Stromal cell of bone marrow (primary cell): ENCODE measurements at places on chromosomes 11 and 22.

DNA sequence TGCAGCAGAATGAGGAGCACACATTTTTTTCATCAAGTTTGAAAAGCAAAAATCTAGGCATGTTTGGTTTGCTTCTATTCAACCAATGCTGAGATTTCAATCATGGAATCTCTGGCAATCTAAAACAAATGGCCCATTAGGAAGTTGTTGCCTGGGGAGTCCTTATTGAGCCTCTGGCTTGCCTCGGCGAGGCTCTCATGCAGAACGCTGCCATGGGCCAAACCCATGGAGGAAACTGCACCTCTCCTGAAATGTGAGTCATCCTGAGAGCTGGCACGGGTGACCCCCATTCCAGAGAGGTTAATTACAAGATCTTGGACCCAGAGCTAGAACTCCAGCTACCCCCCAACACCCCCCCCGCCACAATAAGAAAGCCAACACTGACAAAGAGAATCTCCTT is 80.7 kb downstream of the MN1 start:
- no peak for DNase-seq

GRCh38 chr11:8335186-8335585 is 71.5 kb upstream of the LMO1 start:
- no peak for DNase-seq

DNA sequence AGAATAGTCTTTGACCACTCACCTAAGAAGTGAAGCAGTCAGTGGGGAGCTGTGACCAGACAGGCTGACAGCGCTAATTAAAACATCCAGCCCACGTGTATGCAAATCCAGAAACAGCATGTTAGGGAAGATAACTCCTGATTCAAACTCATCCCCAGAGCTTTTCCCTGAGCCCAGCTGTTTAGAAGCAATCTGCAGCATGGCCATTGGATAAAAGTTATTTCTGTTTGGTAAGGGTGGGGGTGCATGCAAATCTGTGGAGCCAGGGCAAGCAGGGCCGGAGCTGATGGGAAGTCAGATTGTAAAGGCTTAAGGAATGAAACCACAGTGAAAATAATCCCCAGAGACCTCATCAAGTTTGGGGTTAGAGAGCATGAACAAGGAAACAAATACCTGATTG is 247.9 kb upstream of the KIRREL3 start:
- no peak for DNase-seq

DNA sequence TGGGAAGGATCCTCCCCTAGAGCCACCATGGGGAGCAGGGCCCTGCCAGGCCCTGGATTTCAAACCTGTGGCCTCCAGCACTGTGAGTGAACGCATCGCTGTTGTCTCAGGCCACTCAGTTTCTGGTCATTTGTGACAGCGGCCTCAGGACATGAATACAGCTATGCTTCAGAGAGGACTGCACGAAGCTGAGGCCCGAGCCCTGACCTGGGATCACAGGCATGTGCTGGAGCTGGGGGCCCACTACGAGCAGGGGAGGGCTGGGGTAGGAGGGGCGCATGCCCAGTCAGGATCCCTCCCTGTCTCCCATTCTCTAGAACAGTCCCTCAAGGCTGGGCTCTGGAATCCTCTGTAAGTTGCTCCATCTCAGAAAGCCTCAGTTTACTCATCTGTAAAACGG is 242.1 kb downstream of the CTTN start:
- no peak for DNase-seq

DNA sequence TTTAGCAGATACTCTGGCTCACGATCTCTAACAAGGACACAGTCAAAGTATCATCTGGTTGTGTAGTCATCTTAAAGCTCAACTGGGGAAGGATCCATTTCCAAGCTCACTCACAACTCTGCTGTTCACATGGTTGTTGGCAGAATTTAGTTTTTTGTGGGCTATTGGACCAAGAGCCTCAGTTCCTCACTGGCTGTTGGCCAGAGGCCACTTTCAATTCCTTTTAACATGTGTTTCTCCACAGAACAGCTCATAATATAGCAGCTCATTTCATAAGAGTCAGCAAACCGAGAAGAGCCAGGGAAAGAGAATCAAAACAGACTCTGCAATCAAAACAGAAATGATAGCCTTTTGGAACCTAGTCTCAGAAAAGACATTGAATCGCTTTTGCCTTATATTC is 22.6 kb downstream of the IZUMO1R start:
- DNase-seq, result no peak

DNA sequence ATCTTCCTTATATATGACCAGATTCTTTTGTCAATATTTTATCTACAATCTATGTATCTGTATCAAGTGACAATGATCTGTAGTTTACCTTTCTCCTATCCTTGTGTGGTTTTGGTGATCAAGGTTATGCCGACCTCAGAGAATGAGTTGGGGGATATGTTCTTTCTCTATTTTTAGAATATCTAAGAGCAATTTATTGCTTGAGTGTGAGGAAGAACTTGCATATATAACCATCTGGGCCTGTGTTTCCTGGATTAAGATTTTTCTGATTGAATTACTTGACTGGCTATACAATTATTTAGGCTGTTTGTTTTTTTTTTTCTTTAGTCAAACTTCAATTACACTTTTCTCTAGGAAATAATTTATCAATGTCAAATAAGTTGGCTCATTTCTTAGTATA is 14.0 kb upstream of the C22orf39 start:
- no peak for DNase-seq

- no peak for DNase-seq
These were observed 95.7 kb downstream of the TRMU start for GRCh38 chr22:46430961-46431838.

GRCh38 chr11:81644239-81644840 is 1089.3 kb downstream of the FAM181B start:
- DNase-seq, result peak; percentile 3

DNA sequence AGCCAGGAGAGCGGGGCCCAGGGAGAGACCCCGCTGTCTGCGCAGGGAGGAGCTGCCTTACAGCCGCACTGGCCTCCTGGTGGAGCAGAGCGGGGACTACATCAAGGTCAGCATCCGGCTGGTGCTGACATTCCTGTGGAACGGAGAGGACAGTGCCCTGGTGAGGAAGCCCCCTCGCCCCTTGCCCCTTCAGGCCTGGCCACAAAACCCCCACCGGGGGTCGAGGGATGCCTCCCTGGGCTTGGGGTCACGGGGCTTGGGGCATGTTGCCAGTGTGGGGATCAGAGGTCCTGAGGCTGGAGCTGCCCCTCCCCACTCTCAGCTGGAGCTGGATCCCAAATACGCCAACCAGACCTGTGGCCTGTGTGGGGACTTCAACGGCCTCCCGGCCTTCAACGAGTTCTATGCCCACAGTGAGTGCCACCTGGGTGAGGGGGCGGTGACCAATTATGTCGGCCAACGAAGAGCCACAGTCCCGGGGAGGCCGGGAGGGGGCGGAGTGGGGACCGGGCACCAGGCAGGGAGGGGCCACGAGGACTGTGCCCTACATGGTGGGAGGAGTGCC is 4.2 kb downstream of the MUC5B start:
- DNase-seq, result no peak

DNA sequence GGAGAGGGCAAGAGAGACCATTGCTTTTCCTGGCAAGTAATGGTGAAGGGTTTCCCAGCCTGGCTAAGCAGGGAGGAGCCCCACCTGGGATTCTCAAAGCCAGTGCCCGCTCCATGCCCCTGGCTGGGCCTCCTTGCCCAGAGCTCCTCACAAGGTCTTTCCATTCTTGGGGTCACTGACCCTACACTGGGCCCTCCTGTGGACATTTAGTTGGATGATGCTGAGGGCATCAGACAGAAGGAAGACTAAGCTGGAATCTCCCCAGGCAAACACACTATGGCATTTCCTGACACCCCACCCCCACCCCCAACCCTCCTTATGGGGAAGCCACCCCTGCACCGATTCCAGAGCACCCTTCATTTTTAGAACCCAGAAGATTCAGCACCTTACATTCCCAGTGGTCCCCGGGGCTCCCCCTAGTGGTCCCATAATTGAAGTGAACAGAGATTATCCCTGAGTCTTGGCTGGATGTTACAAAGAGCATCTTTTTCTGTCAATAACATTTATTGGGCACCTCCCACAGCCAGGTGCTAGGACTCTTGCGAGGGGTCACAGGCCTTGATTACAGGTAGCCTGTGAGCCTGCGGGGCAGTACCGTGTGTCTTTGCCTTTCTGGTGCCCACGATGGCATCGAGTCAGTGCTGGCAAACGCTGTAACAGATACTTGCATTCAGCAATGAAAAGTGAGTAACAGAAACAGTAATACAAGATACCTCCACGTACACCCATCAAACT is 548.5 kb downstream of the BUD13 start:
- peak; percentile 17 for DNase-seq

DNA sequence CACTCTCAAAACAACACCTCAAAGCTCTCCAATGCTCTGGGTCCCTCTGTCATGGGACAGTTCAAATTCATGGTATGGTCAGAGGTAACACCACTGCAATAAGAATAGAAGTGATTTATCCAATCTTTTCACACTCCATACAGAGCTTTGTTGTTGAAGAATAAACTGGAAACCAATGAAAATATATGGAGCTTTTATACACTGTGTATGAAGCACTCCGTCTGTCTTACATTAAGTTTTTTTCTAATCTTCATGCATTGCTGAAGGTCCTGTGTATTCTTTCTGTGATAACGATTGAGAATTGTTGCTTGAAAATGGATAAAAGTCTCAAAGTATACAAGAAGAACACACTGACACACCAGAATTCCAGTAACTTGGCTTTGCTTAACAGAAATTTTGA is 603.7 kb upstream of the LUZP2 start:
- DNase-seq, result no peak

DNA sequence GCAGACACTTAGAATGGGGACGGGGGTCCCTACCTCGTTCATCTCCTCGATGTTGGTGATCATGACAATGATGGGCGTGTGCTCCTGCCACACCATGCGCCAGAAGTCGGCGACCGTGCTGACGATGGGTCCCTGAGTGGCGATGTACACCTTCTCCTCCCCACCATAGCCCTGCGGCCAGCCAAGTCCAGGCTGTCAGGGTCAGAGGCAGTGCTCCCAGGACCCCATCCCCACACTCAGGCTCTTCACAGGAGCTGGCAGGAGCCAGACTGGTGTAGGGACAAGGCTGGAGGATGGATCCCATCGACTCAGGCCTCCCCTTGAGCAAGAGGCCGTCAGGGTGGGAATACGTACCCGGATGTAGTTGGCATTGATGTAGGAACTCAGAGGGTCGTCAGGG is 7.2 kb upstream of the IGSF22 start:
- DNase-seq, result no peak

- DNase-seq, result no peak
These were observed 160.8 kb downstream of the MSANTD4 start for GRCh38 chr11:105861225-105861624.

GRCh38 chr11:121300313-121300971 is 7.9 kb downstream of the SC5D start:
- no peak for DNase-seq

GRCh38 chr11:18769802-18770456 is 21.7 kb downstream of the PTPN5 start:
- no peak for DNase-seq

DNA sequence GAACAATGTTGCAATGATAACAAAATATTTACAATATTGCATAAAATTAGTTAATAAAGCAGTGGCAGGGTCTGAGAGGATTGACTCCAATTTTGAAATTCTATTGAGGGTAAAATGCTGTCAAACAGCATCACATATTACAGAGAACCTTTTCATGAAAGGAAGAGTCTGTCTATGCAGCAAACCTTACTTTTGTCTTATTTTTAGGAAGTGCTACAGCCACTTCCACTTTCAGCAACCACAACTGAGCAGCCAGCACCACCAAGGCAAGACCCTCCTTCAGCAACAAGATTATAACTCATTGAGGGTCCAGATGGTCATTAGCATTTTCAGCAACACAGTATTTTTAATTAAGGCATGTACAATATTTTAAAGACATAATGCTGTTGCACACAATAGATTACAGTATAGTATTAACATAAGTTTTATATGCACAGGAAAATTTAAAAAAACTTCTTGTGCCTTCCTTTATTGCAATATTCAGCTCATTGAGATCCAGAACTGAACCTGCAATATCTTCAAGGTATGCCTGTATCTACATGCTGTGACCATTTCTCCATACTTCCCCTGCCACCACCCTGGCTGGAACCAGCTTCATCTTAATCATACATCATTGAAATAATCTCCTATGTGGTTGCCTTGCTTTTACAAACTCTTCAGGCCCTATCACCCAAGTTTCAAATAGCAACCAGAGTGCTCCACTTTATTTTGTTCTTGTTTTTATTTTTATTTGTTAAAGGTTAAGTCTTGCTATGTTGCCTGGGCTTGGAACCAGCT is 711.2 kb downstream of the KCNA4 start:
- no peak for DNase-seq

GRCh38 chr11:74318241-74318932 is 6.9 kb upstream of the P4HA3 start:
- DNase-seq, result no peak
